ENCODE measurements at places on chromosomes 11 and 22.

- DNase-seq: peak; percentile 60
Measured at GRCh38 chr22:36331912-36332622, 55.7 kb downstream of the MYH9 start.

DNA sequence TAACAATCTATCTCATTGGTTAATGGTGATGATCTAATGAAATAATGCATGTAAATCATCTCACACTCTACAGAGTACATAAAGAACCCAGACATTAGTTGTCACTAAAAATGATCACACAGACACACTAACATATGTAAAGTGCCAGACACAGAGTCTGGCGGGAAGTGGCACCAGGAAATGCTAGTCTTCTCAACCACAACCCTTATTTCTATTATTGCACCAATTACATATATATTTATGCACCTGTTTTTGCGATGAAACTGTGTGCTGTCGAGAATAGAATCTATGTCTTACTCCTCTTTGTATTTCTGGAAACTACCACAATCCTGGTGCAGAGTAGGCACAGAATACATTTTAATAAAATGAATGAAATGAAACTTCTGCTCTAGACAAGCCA is 25.9 kb upstream of the POU2AF3 start:
- no peak for DNase-seq

- DNase-seq: no peak
Measured at GRCh38 chr22:17842386-17842785, 68.1 kb upstream of the BID start.

DNA sequence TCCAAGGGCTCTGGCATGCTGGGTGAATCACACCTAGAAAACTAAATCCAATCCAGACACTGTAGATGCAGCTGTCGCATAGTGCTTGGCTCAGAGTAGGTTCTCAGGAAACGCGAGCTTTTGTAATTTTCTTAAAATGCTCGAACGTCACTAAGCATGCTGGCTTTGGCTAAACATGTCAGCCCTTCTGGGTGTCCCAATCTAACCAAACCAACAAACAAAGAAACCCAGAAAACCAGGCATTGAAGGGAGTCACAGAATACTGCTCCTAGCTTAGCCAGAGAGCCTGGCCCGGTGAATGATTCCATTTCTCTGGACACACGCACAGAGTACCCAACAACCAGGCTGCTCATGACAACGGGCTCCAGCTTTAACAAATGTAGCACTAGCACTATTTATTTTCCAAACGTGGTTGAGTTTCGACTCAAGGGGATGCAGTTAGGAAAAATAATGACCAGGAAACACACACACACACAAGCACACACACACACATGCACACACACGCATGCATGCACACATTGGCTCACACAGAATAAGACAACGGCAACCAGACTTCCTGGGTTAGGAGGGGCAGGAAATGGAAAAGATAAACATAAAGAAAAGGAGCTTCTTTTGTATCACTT is 492.6 kb downstream of the MIAT start:
- peak; percentile 63 for DNase-seq

DNA sequence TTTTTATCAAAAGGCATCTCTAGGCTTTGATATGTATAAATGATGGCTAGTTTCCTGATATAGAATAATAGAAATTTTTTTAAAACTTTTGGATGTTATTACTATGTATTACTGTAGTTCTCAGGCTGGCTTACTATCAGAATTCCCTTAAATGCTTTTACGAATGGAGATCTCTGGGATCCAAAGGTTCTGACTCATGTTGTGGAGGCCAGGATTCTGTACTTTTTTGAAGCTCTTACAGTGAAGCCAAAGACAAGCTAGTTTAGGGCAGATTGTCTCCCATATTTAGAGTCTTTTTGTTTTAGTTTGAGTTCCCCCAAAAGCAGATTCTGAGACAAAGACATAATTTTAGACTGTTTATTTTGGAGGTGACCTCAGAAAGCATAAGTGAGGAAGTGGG is 265.9 kb upstream of the SESN3 start:
- DNase-seq: no peak

GRCh38 chr11:60429272-60429671 is at the start of gene MS4A5:
Gene MS4A5 (plus strand): TSS chr11:60429572. CDS start chr11:60429675, 103 bp downstream.
- no peak for DNase-seq

DNA sequence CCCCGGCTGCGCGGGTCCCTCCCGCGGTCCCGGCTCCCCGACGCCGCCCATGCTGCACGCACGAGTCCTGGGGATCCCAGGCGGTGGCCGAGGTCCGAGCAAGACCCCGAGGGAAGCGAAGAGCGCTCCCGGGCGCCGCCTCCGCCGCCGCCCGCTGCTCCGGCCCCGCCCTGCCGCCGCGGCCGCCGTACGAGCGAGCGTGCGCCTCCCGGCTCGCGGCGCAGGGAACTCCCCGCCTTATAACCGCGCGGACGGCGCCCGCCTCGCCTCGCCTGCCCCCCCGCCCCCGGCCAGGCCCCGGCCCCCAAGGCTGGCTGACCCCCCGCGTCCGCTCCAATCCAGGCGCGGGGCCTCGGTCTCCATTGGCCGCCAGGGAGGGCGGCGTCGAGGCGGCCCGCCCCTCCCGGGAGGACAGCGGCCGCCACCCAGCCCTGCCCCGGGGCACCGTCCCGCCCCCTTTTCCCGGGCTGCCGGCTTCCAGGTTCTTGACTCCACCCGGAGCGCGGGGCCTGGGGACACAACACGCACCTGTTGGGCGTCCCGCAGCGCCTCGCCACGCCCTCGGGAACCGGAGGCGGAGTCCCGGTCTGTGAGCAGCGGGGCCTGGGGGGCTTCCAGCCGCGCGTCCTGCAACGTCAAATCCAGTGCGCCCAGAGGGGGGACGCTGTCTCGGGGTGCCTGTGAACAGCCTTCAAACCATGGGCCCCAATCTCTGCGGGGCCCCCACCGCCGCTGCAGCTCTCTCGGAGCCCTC is at the start of gene FADS3:
Gene FADS3, minus strand, starts transcription at position 215 of the 754 bp plus-strand sequence. Its CDS starts 164 bp downstream, at position 51.
- peak; percentile 74 for DNase-seq

DNA sequence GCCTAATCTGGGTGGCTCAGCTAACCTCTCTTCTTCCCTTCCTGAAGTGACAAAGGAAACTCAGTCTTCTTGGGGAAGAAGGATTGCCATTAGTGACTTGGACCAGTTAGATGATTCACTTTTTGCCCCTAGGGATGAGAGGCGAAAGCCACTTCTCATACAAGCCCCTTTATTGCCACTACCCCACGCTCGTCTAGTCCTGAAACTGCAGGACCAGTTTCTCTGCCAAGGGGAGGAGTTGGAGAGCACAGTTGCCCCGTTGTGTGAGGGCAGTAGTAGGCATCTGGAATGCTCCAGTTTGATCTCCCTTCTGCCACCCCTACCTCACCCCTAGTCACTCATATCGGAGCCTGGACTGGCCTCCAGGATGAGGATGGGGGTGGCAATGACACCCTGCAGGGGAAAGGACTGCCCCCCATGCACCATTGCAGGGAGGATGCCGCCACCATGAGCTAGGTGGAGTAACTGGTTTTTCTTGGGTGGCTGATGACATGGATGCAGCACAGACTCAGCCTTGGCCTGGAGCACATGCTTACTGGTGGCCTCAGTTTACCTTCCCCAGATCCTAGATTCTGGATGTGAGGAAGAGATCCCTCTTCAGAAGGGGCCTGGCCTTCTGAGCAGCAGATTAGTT is 14.2 kb upstream of the UVRAG start:
- no peak for DNase-seq

Data from fibroblast of lung (primary cell).